ENCODE measurements at places on chromosomes 1 and 21.

DNA sequence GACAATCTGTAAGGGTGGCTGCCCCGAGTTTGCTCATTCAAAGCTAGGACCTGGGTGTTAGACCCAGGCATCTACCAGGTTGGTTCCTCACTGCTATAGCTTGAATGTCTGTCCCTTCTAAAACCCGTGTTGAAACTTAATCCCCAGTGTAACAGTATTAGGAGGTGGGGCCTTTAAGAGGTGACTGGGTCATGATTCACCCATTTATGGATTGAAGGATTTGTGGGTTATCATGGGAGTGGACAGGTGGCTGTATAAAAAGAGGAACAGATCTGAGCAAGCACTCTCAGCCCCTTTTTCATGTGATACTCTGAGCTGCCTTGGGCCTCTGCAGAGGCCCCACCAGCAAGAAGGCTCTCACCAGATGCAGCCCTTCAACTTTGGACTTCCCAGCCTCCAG lies 29.4 kb downstream of the PSMG1 start:
- DNase-seq = no peak

DNA sequence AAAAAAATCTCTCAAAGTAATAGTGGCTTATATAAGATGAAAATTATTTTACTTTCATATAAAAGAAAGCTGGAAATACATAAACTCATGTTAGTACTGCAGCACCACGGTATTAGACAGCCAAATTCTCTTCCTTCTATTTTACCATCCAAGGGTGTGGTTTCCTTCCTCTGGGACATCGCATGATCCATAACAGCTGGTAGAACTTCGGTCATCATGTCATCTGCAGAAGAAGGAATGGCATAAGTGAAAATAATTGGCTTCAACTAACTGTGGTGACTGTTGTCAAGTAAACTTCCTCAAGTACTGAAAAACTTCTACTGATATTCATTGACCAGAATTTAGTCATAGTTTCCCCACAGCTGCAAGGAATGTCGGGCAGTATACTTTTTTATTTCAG lies 28.3 kb upstream of the IFI44L start:
- DNase-seq = no peak

- no peak for DNase-seq
These were observed 9.0 kb upstream of the RPTN start for GRCh38 chr1:152167835-152168534.

DNA sequence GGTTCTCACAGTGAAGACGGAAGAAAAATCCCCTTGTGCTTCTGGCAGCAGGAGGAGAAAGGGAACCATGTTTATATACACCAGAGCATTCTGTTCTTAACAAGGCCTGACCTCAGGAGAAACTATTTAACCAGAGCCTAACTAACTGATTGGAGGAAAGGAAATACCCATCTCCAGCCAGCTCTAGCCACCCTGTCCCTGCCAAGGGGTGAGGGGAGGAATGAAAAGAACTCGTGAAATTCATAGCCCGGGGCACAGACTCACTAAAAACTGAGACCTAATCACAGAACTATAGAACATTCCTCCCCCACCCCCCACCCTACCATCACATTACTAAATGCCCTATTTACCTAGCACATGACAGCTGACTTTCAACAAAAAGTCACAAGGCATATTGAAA lies 65.0 kb downstream of the KCNH1 start:
- no peak for DNase-seq

- no peak for DNase-seq
These were observed 249.1 kb downstream of the FOXD2 start for GRCh38 chr1:47686731-47687630.

DNA sequence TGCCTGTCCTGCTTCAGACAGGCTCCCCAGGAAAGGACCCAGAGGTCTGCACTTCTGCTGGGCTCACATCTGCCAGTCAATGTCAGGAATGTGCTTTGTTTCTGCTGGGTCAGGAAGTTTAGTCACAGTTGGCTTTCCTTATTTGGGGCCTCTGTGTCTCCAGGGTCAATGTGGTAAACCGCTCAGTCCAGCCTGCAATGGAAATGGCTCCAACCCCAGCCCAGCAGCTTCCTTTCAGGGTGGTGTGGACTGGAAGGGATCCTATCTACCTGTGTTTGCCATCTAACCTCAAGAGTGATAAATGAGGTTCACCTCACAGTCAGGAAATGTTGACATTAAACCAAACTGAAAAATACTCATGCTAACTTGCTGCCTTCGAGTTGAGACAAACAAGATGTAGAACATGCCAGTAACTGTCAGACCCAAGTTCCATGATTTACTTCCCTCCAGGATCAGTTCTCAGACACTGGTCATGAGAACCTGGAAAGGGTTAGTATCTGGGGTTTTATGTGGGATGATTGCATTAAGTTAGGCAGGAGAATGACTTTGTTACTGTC lies 20.3 kb downstream of the ENO1 start:
- peak; percentile 36 for DNase-seq

DNA sequence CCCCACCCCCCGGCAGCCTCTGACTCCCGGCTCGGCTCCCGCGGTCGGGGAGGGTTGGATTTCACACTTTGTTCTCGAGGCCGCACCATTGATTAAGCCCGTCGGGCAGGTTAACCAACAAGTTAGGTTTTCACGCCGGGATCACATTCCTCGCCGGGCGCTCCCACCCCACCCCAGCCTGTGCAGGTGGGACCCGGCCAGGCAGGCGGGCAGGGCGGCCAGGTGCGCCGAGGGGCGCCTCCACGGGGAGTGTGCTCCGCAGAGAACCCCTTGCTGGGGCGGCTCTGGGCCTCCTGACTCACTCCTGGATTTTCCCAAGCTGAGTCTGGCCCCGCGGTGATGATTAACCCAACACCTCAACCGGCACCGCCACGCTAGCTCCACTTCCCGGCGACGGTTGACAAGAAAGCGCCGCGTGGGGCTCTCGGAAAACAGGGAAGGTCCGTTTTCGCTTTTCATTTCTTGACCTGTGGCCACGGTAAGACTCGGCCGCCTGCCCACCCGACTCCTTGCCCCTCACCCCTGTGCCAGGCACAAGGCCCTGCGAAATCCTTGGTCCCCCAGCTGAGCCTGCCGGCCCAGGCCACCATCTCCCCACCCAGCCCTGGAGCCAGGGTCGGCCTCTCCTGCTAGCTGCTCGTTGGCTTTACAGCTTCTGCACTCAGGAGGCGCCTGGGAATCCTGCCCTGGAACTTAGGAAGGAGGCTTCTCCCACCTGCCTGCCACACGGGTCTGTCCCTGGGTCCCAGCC lies 8.8 kb upstream of the TTLL10 start:
- DNase-seq = no peak

DNA sequence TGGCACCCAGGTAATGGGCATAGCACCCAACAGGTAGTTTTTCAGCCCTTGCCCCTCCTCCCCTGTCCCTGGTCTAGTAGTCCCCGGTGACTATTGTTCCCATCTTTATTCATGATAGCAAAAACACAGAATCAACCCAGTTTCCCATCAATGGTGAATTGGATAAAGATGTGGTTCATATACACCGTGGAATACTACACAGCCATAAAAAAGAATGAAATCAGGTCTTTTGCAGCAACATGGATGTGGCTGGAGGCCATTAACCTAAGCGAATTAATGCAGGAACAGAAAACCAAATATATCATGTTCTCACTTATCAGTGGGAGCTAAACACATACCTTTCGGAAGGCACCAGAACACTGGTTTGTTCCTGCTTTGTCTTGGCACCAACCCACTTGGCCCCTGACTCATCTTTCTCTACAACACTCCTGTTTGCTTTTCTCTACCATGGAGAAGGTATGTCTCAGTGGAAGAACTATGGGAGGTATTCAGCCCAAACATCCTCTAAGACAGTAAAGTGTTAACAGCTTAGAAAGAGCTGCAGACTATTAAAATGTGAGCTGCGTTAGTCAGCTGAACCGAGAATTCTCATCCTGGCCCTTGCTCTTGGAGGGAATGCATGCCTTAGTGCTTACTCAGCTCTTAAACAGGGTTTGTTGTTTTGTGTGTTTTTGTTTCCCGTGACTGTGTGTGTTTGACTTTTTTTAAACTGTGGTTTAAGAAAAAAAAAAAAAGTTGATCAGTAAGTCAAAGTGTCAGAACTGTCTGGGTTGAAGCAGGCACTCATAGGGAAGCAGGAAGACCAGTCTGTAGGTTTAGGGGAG lies 203.0 kb downstream of the TOMM20 start:
- DNase-seq = peak; percentile 96

DNA sequence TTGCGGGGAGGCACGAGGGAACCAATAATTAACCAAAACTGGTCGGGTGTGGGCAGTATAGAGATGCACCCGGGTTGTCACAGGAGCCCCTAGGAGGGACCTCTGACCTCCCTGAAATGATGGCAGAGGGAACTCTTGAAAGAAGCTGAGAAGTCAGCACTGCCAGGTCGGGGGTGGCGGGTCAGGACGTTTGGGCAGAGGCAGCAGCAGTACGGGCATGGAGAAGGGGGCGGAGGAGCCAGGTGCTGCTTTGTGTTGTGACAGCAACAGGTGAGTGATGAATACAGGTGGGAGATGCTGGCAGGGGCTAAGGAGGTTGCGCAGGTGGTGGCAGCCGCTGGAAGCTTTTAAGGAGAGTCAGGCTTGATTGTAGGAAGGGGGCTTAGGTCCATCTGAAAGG lies 11.7 kb downstream of the TNFRSF1B start:
- no peak for DNase-seq

GRCh38 chr1:244796719-244797406 lies 38.6 kb upstream of the COX20 start:
- peak; percentile 6 for DNase-seq

DNA sequence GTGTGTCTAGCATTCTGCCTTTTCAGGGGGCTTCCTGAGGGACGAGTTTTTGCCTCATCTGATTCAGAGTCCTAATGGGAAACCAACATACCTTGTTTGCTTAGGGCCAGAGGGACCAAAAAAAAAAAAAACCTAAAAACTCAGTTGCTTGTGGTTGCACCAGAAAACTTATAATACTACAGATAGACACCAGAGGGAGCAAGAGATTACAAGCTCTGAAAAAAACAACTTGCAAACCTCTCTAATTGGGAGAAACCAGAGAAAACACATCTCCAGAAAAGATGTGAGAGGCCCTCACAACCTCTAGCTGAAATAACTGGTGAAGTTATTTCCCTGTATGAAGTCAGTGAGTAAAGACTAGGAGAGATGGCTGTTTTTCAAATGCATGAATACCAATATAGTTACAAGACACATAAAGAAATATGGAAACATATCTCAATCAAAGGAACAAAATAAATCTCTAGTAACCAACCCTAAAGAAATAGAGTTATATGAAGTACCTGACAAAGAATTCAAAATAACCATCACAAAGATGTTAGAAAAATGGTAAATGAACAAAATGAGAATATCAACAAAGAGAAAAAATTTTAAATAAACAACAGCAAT lies 233.7 kb upstream of the NFIA start:
- peak; percentile 21 for DNase-seq

DNA sequence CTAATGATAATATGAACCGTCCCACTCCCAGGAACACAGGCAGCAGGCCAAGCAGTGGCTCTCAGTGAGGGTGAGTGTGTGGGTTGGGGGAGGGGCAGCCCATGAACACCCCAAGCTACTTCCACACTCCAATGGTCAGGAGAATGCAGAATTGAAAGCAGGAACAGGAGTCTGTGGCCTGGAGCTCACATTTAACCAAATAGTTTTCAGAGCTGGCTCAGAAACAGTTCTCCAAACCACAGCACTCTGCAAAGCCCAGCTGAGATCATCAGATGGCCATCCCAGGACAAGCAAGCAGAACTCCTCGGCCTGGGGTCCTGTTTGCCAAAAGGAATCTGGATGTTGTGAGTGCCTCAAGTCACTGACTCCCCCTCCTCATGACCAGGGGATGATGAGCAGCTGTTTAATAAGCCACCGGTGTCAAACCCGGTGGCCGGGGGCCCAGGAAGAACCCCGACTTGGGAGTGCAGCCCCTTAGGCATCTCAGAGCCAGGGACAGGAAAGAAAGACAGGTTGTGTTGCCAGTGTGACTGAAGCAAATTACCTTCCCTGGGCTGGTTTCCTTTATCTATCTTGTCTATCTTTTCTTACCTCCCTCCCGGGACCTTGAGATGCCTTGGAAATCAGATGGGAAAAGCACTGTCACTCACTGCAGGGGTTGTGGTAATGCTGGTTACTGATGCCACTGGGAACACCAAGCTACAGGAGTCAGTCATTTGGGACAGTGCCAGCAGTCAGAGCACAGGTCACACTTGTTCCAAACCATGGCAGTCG lies 20.4 kb downstream of the DEGS1 start:
- no peak for DNase-seq

GRCh38 chr1:200542162-200542561 lies 78.4 kb downstream of the KIF14 start:
- no peak for DNase-seq

- DNase-seq = no peak
These were observed 12.4 kb downstream of the NEXN start for GRCh38 chr1:77900687-77901293.

DNA sequence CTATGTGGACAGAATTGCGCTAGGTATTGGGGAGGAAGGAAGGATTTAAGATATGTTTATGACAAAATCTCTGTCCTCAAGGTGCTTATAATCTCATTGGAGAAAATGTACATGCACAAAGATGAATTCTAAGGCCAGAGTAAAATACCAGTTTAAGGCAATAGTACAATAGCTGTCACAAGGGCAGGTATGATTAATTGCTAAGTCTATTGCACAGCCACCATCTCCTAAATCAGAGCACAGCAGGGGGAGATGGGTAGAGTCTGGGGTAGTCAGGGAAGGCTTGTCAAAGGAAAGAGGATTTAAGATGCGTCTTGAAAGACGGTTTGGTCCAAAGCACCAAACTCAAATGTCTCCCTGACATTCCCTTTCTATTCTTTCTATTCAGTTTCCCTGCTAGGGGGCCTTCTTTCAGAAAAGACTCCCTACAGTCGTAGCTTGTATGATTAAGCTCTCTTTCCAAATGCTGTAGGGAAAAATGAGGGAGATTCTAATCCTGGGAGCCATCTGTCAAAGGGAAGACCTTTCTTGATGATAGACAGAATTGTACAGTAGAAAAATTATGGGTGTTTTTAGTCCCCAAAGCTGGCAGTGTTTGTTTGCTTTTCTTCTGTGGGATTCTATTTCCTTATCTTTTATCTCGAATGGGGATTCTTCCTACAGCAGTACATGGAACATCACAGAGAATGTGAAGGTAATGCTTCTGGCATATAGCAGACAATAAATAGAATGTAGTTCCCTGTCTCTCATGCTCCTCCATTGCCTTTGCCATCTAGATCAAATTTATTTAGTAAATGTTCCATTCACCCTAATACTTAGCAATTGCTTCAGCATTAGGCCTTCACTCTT lies 107.6 kb upstream of the NFIA start:
- DNase-seq = no peak

GRCh38 chr1:55822891-55823290 lies 607.7 kb upstream of the USP24 start:
- DNase-seq = no peak

GRCh38 chr1:161133220-161133740 lies 813 bp upstream of the DEDD start:
- DNase-seq = no peak

Data from amniotic stem cell (primary cell).